ENCODE measurements at places on chromosomes 12 and 14.

- DNase-seq = no peak
These were observed 20.5 kb downstream of the KERA start for GRCh38 chr12:91037276-91037675.

- no peak for DNase-seq
These were observed 24.5 kb downstream of the GNPTAB start for GRCh38 chr12:101806265-101806664.

GRCh38 chr14:24847568-24848095 lies 202.3 kb downstream of the STXBP6 start:
- no peak for DNase-seq

DNA sequence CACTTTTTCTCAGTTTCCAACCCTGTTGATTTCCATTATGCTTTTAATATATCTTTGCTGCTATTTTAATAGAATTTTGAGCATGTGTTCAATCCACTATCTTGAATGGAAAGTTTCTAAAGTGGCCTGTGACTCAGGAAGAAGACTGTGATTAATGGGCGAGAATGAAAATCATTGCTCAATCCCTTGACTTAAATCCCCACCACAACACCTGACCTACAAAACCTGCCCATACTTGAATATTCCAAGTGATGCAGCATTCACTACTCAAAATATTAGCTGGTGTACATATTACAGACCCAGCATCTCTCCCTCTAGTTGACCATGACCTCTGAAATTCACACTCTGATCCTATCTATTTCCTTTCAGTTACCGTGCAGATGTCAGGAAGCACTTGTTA lies 1.3 kb upstream of the OAS3 start:
- no peak for DNase-seq

- no peak for DNase-seq
These were observed 43.4 kb downstream of the PLXNC1 start for GRCh38 chr12:94191811-94192210.

DNA sequence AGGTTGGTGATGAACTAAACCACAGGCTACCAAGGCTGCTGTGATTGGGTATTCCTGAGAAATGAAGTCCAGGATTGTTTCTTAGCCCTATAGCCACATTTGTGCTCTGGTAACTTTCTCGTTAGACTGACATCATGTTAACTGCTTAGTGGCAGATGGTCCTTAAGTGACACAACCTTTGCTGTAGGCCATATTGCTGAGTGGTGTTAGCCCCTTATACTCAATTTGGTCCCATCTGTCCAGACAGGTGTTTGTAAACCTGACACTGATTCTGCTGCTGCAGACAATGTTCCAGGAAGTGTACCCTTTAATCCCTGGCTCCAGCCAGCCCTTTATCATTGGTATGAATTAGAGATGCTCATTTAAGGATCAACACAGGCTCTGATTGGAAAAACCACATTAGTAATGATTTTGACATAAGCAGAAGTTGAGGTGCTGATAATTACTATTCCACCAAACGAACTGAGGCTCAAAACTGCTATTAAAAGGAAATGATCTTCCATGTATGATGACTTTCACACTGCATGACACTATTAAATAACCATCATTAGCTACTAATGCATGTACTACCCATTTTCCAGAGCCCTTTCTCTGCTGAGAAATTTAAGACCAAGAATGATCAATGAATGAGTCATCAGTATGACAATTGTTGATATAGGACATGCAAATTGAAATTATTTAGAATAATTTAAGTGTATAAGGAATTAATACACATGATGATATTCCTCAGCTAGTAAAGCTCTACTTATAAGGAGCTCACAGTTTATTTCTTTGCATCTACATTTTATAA lies 3.6 kb upstream of the SSTR1 start:
- no peak for DNase-seq

DNA sequence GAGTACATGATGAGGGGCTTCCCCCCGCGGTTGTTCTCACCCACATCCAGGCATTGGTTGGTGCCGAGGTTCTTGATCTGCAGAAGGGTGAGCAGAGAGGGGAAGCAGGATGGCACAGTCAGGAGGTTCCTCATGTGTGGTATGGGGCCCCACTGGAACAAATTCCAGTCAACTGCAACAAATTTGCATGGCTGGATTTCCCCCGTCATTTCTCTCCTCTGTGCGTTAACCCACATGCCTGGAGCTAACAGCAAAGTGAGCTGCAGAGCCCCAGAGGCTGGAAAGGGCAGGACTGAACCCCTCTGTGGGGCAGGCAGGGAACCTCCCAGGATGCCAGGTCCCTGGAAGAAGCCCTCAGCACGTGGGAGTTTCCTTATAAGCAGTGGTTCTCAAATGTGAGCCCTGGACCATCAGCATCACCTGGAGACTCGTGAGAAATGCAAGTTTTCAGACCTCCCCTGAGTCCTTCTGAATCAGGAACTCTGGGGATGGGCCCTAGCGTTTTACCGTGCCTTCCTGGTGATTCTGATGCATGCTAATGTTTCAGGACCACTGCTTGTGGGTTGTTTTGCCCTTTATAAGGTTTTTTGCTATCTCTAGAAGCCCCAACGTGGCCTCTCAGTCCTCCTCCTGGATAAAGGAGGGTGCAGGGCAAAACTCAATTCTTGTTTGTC lies 11.0 kb upstream of the CELA1 start:
- no peak for DNase-seq

- DNase-seq = no peak
These were observed 17.3 kb upstream of the CHGA start for GRCh38 chr14:92905667-92906066.

- DNase-seq = no peak
These were observed 1.3 kb upstream of the LTBP2 start for GRCh38 chr14:74613211-74613914.

- DNase-seq = no peak
These were observed 535.6 kb upstream of the ATP2B1 start for GRCh38 chr12:90244232-90244631.

DNA sequence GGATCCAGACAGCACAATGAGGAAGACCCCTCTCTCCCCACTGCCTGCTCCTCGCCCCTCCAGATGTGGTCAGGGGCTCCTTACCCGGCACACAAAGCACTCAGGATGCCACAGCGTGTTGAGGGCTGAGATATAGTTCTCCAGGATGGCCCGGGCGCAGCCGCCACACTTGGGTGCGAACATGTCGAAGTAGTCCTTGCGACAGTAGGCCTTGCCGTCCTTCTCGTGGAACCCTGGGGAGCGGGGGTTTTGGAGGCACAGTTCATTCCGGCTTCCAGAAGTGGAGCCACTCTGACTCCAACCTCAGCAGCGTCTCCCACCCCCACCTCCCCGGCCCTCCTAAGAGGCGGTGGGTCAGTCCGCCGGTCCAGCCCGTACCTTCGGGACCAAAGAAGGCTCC lies 12.8 kb upstream of the RPLP0 start:
- no peak for DNase-seq

- no peak for DNase-seq
These were observed 82.4 kb downstream of the ARL6IP4 start for GRCh38 chr12:123062681-123063486.

- DNase-seq = no peak
These were observed 471.9 kb downstream of the RPS29 start for GRCh38 chr14:49114161-49114893.

DNA sequence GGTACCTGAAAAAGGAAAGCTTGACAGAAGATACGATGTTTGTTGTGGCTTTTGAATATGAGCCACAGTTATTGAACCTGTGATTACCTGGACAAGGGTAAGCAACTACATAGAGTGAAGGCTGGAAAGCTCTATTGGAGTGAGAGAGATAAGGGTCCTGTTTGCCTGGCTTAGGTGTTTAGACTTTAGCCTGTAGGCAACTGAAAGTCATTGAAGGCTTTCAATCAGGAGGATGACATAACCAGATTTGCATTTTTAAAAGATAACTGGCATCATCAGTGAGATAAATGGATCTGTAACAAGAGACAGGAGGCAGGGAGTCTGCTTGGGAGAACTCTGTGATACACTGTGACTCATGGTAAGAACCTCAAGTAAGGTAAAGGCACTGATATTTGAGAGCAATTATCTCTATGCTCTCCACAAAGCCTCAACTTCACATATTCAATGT lies 128.9 kb upstream of the SOX5 start:
- DNase-seq = no peak

DNA sequence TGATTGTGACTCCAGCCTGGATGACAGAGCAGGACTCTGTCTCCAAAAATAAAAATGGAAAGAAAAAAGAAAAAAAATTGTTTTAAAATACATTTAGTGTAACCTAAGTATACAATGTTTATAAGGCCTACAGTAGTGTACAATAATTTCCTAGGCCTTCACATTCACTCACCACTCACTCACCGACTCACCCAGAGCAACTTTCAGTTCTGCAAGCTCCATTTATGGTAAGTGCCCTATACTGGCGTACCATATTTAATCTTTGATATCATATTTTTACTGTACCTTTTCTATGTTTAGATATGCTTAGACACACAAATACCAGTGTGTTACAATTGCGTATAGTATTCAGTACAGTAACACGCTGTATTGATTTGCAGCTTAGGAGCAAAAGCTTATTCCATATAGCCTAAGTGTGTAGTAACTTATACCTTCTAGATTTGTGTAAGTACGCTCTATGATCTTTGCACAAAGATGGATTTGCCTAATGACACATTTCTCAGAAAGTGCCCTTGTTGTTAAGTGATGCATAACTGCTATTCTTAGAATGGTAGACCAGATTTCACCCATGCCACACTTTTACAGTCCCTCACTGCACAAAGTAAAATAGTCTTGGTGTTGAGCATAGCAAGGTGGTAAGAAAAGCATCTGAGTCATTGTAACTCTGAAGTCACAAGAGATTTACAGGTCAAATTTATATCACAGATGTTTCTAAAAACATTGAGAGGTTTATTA lies 151.9 kb downstream of the LRRK2 start:
- no peak for DNase-seq

GRCh38 chr12:33222357-33222756 lies 217.3 kb downstream of the SYT10 start:
- DNase-seq = no peak

GRCh38 chr12:53492188-53492587 lies 7.1 kb downstream of the MAP3K12 start:
- DNase-seq = no peak

- DNase-seq = peak; percentile 92
These were observed at the start of gene METTL1 for GRCh38 chr12:57771873-57772428. METTL1 (minus strand) TSS chr12:57772105; CDS start chr12:57772083, 22 bp downstream.

GRCh38 chr14:58861586-58861985 lies 223.8 kb downstream of the DACT1 start:
- DNase-seq = no peak

- no peak for DNase-seq
These were observed 7.8 kb downstream of the TRAF3 start for GRCh38 chr14:102784892-102785594.

- DNase-seq = no peak
These were observed 28.6 kb upstream of the CEBPE start for GRCh38 chr14:23147676-23148075.
